Stomach (tissue), 19 donors: ENCODE measurements at places on chromosomes 2 and 18. TPM values are rescaled to one million over a fixed set of nuclear protein-coding genes. Genes with fewer than 3 reads are reported as not detected.

DNA sequence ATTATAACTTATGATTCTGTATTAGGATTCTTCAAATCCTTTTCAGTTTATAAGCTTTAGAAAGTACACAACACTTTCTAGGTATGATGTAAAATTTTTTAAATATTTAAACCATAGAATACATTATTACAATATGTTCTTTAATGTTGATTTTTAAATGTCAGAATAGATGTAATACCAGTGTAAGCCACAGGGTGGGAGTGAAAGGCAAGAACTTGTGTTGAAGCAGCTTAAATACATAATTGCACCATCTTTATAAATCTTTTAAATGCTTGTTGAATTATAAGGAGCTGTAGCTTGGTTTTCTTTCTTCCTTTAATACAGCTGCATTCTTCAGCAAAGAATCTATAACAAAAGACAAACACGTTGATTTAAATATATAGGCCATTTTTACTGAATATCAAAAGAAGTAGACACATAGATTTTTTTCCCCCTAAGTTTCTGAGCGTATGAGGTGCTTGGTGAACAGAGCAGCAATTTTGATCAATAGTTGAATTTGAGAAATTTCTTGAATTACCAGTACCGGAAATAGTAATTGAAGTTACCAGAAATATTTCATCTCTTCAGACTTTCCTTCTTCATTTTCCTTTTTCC is 63.0 kb downstream of the TANK start:
- peaks cover 32% of the 10 kb centered on the region for H3K36me3 ChIP-seq
- H3K4me1 ChIP-seq = no peaks in the 10 kb centered on the region
- no peaks in the 10 kb centered on the region for H3K27me3 ChIP-seq
- no peak overlapping the region for H3K4me3 ChIP-seq
- no peak overlapping the region for H3K27ac ChIP-seq

- H3K27me3 ChIP-seq = no peaks in the 10 kb centered on the region
- no peak overlapping the region for H3K4me3 ChIP-seq
- no peaks in the 10 kb centered on the region for H3K4me1 ChIP-seq
Measured at GRCh38 chr2:53562407-53562806, 205.2 kb upstream of the CHAC2 start.

The TUBA4B gene
- not detected for total RNA-seq

DNA sequence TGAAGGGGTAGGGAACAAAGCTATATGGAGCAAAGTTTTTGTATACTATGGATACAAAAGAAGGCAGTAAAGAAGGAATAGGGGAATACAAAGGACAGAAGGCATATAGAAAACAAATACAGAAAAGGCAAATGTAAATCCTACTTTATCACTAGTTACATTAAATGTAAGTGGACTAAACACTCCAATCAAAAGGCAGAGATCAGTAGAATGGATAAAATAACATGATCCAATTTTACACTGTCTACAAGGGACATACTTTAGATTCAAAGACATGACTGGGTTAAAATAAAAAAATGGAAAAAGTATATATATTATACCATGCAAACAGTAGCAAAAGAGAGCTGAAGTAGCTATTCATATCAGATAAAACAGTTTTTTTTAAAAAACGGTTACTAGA is 215.0 kb downstream of the PDE11A start:
- H3K27me3 ChIP-seq = no peaks in the 10 kb centered on the region
- H3K4me3 ChIP-seq = no peak overlapping the region
- no peak overlapping the region for H3K27ac ChIP-seq
- H3K4me1 ChIP-seq = no peaks in the 10 kb centered on the region
- DNase-seq = no peak

GRCh38 chr2:7094231-7094741 is 177.1 kb downstream of the RNF144A start:
- no peaks in the 10 kb centered on the region for H3K36me3 ChIP-seq
- peaks cover 6% of the 10 kb centered on the region for H3K27me3 ChIP-seq
- H3K4me3 ChIP-seq = no peak overlapping the region
- H3K27ac ChIP-seq = no peak overlapping the region
- peaks cover 8% of the 10 kb centered on the region for H3K4me1 ChIP-seq

The SULT1C2 gene
- 235 TPM for total RNA-seq

DNA sequence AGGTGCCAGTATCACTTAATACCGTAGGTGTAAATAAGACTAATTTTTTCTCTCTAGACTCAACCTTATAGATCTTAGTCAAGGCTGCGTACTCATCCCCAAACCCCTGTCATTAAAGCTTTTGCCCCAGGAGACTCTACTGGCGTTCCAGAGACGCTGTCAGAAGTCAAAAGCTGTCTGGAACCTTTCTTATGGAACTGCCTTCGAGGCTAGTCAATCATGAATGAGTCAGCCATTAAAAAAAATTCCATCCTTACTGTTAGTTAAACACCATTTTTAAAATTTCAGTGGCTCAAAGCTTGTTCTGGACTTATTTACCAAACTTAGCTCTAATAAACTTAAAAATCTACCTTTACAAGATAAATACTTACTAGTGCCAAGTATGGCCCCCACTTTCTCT is 52.1 kb downstream of the SPRED2 start:
- no peak overlapping the region for H3K27ac ChIP-seq
- no peak for DNase-seq
- H3K4me1 ChIP-seq = peaks cover 73% of the 10 kb centered on the region

- no peak overlapping the region for H3K27ac ChIP-seq
- no peaks in the 10 kb centered on the region for H3K36me3 ChIP-seq
- no peak for DNase-seq
- no peak overlapping the region for H3K4me3 ChIP-seq
Measured at GRCh38 chr18:54149078-54149697, 75.3 kb downstream of the MBD2 start.

The SERPINB4 gene
- not detected for total RNA-seq

The FKBP1B gene
- 13.6 TPM for total RNA-seq

The TTC27 gene
- 5.8 TPM for total RNA-seq

DNA sequence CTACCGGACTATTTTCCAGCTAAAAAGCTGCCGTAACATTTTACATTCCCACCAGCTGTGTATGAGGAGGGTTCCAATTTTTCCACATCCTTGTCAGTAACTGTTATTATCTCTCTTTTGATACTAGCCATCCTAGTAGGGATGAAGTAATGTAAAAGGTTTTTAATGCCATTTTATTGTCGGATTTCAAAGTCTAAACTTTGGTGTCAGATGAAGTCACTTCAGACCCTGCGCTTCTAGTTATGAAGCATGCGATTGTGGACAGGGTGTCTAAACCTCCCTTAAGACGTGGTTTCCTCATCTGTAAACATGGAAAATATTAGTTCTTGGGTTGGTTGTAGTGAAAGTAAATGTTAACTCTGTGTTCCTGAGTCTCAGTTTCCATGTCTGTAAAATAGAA is 4.7 kb downstream of the DGKD start:
- peaks cover 42% of the 10 kb centered on the region for H3K4me1 ChIP-seq
- H3K27me3 ChIP-seq = no peaks in the 10 kb centered on the region
- H3K4me3 ChIP-seq = no peak overlapping the region

- H3K27ac ChIP-seq = no peak overlapping the region
- H3K36me3 ChIP-seq = no peaks in the 10 kb centered on the region
- no peaks in the 10 kb centered on the region for H3K4me1 ChIP-seq
- no peak overlapping the region for H3K4me3 ChIP-seq
- no peak for DNase-seq
Measured at GRCh38 chr2:21422724-21423522, 299.2 kb downstream of the TDRD15 start.
